Skeletal muscle tissue (tissue), 5 donors: ENCODE measurements at places on chromosomes 12 and 14. TPM values are rescaled to one million over a fixed set of nuclear protein-coding genes. Genes with fewer than 3 reads are reported as not detected.

The CD27 gene
- total RNA-seq, result not detected

The NOS1 gene
- 0.52 TPM for total RNA-seq

The KRT6C gene
- total RNA-seq, result not detected

The SLC2A3 gene
- total RNA-seq, result 49.6 TPM

The KRT82 gene
- not detected for total RNA-seq

The AMHR2 gene
- total RNA-seq, result not detected

The OR4E2 gene
- total RNA-seq, result not detected

The FAM222A gene
- total RNA-seq, result 1.0 TPM

The EPS8 gene
- 27.7 TPM for total RNA-seq

The SDSL gene
- 0.52 TPM for total RNA-seq

The LYZ gene
- total RNA-seq, result 34.4 TPM

The L2HGDH gene
- total RNA-seq, result 8.4 TPM

The PLA2G1B gene
- total RNA-seq, result not detected

The RNASE7 gene
- total RNA-seq, result not detected

The TAS2R19 gene
- 9.9 TPM for total RNA-seq

The P2RX7 gene
- 2.1 TPM for total RNA-seq

The WNT1 gene
- not detected for total RNA-seq

The TFCP2 gene
- total RNA-seq, result 14.6 TPM

The TCP11L2 gene
- 50.6 TPM for total RNA-seq
